ENCODE measurements at places on chromosomes 11 and 22.

DNA sequence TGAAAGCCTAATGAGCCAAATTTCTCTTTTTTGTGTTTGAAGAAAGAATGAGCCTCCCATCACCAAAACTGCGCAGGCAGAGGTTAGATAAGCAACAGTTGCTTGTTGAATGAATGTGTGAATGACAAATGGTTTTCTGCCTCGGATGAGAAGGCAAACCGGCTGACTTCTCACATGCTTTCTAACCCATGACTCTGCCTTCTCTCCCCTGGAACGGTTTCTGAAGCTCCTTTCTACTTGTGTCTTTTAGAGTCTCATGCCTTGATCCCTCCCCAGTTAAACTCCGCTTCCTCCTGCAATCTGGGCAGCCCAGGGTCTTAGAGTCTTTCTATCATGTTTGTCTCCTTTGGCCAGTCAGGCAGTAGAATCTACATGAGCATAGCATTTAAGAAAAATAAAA is 342.1 kb upstream of the NCAM1 start:
- no peak for DNase-seq

DNA sequence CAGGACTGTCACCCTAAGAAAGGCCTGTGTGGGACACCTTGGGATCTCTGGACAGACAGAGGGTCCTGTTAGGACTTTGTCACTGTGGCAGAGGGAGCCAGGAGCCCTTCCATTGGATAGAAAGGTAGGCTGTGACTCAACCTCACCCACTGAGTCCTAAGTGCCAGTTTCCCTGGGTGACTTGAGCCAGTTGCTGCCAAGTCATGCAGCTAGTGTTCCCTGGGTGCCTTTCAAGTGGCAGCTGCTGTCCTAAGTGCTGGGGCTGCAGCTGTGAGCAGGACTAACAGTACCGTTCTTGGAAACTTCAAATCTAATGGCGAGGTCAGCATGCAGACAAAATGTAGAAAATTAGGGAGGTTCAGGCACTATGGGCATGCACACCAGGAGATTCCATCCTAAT is 393.7 kb downstream of the TMEM135 start:
- DNase-seq: no peak

DNA sequence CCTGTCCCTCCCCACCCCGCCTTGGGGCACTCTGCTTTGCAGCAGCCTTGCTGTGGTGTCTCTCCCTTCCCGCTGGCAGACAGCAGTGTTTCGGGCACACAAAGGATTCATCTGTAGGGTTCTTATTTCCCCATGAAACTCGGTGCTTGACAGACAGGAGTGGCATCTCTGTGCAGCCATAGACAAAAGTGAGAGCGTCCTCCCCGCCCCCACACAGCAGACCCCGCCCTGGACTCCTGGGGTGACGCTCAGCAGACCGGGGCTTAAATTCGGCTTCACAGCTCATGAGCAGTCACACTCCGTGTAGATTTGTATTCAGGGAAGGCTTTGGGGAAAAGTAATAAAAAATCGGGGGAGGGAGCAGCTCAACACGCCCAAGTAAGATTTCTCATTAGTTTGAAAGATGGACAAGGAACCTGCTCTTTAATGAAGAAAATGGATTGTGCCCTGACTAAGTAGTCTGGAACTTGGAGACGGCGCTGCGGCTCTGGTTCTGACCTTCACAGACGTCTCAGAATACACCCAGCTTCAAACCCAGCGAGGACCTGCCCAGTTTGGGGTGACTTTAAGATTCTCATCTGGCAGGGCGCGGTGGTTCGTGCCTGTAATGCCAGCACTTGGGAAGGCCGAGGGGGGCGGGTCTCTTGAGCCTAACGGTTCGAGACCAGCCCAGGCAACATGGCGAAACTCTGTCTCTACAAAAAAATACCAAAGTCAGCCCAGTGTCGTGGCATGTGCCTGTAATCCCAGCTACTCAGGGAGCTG is 136.0 kb downstream of the CACNA1I start:
- no peak for DNase-seq

DNA sequence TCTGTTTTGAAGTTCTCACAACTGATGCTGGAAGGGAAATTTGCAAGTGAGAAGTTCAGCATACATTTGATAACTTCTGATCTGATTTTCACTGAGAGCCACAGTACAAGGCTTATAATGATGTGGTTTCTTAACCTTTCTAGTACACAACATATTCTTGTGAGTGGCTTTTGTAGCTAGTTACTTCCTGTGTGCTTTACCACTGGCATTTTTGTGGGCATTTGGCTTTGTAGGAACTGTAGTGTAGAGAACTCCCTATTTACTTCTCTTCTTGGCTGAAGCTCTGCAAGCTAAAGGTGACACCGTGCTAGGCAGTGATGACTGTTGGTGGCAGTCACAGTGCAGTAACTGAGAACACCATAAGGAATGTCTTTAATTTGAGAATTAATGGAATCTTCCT is 14.9 kb downstream of the USP47 start:
- no peak for DNase-seq

DNA sequence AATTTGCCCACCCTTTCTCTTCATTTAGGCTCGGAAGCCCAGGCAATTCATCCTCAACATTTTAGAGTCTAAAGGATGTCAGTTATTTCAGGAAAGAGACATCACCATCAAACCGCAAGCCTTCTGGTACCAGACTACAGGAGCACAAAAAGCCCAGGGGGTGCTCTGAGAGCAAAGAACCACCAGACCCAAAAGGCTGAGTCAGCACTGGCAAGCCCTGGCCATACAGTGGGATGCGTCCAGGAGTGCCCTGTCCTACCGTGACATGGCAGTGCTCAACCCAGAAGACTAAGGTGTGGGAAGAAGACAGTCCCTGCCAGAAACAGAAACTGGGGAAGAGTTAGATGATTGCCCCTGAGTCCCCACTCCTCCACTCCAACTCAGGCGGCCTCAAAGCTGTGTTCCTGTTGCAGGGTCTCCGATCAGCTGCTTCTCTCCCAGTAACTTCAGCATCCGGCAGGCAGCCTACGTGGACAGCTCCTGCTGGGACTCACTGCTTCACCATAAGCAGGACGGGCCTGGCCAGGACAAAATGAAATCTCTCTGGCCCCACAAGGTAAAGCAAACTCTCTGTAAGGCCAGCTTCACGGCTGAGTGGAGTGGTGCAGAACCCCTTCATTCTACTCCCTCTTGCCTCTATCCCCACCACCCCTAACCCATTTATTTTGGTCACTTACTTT is 1.5 kb downstream of the PANX3 start:
- DNase-seq: no peak

All from NCI-H1417 treated with DMSO at 0.1 percent for 48 hours (cell line).